ENCODE measurements at places on chromosomes 12 and 14.
A peak's percentile ranks its signal among the peaks of the same experiment; 100 is the strongest.

- DNase-seq: peak; percentile 36
These were observed 565 bp downstream of the CCDC77 start for GRCh38 chr12:402029-402389.

DNA sequence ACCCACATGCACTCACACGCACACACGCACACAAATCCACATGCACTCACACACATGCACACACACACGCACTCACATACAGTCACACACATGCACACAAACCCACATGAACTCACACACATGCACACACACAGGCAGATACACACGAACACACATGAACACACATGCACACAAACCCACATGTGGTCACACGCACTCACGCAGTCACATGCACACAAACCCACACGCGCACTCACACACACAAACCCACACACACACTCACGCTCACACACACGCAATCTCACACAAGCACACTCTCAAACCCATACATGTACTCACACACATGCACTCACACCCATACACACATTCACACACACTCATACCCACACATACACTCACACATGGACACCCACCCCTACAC is 61.5 kb downstream of the GALNT9 start:
- no peak for DNase-seq

DNA sequence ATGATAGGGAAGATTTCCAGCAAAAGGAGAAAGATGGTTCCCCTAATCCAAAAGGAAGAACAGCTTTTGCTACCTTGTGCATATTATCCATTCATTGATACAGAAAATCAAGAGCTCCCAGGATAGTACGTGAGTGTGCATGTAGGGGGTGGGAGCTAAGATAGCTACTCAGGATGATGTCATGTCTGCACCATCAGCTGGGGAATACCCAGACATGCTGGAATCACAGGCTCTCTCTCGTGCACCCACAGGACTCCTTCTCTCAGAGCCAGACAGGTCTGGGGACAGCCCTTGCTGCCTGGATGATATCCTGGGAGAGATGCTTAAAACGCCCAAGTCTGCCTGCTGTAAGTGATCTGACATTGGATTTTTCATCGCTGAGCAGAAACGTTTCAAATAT is 38.9 kb downstream of the FOXN3 start:
- no peak for DNase-seq

- no peak for DNase-seq
These were observed 97.4 kb downstream of the RFLNA start for GRCh38 chr12:124392271-124392666.

- DNase-seq: no peak
These were observed 825.9 kb downstream of the SLC16A7 start for GRCh38 chr12:60421741-60422140.

DNA sequence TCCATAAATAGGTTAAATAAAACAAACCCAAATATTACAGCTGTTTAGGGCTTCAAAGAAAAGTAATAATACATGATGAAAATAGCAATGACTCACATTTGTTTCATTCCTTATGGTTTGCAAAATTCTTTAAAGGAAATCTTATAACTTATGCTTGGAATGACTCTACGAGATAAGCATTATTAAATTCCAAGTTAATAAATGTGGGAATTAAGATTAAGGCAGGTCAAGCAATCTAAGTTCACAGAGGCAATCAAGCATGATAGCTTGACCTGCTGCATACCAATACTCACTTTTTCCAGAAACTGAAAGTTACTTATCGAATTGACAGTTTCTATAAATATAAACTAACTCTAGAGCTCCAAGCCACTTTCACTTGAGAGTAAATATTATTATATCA is 1002.9 kb upstream of the SEL1L start:
- DNase-seq: no peak

GRCh38 chr14:36192530-36192929 is 16.0 kb upstream of the PTCSC3 start:
- no peak for DNase-seq

DNA sequence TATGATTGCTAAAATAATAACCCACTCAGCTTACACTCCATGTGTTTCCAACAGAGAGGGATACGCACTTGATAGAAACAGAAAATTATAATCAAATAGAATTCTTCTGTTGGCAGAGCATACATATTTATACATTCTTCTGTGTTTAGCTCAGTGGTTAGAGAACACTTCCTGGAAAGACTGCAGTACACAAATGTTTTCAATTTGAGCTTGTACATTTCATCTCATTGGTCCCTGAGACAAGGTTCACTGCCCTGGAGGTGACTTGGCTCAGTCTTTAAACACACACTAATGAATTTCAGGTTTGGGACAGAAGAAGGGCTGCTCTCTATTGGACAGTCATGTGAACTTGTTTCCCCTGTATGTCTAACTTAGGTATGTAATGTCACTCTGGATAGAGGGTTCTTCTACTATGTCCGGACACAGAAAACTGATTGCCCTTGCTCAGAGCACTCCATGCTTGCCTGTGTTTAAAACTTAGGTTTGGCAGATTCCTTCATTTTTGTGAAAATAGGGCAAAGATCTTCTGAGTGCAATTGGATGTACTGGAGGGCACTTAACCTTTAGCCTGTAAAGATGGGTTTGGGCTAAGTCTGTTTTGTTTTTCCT is 22.9 kb downstream of the PROX2 start:
- no peak for DNase-seq

GRCh38 chr12:5592310-5592709 is 160.4 kb downstream of the NTF3 start:
- DNase-seq: no peak

GRCh38 chr12:131827961-131828534 is at the start of gene MMP17:
Gene MMP17, plus strand, starts transcription at chr12:131828393. Its CDS starts 102 bp downstream, at chr12:131828495.
- no peak for DNase-seq

DNA sequence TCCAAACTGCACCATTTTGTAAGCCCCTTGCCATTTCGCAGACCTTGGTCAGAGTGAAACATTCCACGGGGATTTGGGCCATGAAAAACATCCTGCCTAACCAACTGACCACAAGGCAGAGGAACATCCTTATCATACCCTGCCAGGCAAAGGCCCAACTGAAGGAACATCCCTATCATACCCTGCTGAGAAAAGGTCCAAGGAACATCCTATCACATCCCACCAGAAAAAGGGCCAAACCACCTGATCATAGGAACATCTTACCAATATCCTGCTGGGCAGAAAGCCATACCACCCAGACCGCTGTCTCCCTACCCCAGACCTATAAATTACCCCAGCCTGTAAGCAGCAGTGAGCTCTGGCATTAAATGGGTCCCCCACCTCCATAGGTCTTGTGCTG is 19.4 kb upstream of the LRRC9 start:
- DNase-seq: no peak

DNA sequence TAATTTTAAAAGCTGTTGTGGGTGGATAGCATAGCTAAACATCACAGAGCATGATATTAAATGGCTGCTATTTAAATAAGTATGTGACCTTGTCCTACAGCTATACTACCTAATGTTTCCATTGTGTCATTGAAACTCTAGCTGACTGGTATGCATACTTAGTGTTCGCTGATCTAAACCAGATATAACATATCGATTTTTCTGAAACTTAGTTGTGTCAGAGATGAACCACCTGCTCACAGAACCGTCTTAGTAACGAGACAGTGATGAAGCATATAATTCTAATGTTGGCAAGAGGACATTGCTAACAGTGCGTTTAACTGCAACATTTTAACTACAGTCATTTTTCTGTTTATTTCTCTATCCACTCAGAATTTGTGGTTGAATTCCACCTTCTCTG is 36.1 kb upstream of the NUAK1 start:
- DNase-seq: no peak

- DNase-seq: no peak
These were observed 100.7 kb downstream of the APAF1 start for GRCh38 chr12:98745578-98746391.

DNA sequence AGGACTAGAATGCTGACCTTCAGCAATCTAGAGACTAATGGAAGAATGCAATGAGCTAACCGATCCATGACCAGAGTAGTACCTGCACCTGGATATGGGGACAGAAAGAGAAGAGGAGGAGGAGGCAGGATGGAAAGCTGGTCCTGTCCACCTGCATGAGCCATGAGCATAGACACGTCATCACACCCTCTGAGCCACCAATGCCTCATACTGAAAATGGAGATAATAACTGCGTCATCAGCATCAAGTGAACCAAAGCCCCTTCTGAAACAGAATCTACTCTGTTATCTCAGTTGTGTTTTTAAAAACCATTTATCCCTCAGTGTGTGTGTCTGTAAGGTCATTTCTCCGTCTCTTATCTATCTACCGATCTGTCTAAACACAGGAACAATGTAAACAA is 327.0 kb downstream of the BCL11B start:
- DNase-seq: no peak

- DNase-seq: no peak
These were observed 4.4 kb upstream of the TNFAIP2 start for GRCh38 chr14:103118663-103119404.

DNA sequence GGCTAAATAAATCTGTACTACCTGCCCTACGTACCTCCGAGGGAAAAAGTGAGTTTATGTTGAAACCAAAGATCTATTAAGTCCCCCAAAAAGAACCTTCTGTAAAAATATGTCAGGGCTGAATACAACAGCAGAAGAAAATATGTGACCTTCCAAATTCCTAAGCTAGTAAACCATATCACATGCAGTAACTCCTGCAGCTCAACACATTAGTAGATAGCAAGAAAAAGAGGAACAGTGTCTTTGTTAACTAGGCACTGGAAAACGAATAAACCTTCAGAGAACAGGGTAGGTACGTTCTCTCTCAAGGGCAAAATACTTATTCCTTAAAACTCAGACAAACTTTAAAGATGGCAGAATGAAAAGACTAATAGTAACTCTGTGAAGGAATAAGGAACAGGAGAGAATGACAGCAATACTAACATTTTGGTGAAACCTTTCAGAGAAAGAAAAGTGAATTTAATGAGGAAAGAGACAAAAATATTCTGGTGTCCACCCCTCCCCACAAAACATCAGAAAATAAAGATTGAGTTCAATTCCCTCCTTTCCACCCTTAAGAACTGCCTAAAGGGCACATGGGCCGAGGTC is 18.0 kb downstream of the CBX5 start:
- no peak for DNase-seq

- no peak for DNase-seq
These were observed 30.6 kb downstream of the LRCOL1 start for GRCh38 chr12:132579744-132580143.

GRCh38 chr12:70823182-70823976 is 97.2 kb downstream of the PTPRR start:
- DNase-seq: no peak

DNA sequence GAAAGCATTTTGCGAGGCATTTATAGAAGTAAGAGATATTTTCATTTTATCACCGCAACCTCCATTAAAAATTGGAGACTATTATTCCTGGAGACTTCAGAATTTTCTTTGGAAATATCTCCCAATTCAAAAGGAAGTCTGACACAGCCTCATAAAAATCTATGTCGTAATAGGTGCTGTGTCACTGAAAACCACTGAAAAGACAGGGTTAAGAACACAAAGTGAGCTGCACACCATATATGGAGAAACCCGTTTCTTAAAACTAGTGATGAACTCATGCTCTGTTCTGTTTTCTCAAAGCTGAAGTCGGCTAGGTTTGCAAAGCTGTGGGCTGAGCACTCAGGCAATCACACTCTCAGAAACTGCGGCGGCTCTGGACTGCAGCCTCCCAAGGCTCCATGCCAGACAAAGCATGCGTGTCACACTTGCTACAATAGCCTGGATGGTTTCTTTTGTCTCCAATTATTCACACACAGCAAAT is at the start of gene GLIPR1:
TSS of gene GLIPR1 (plus strand) at position 287 of the 481 bp plus-strand sequence. CDS start at position 413, 126 bp downstream.
- DNase-seq: peak; percentile 63

- no peak for DNase-seq
These were observed 70.9 kb downstream of the TBK1 start for GRCh38 chr12:64522807-64523206.

DNA sequence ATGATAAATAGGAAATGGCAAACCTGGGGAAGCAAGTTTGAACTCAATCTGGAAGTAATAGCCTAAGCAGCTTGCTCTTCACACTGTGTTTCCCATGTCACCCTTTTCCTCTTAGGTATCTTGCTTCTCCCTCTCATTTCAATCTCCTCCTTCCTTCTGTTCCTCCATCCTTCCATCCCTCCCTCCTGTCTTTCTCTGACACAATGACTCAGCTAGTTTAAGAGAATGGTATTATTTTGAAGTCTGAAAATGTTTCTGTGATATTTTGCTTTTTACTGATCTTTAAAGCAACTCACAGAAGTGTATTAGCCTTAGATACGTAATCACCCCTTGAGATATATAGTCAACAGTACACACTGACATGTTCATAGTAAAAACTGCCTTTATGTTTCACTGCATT is 55.9 kb upstream of the FGD4 start:
- DNase-seq: no peak

GRCh38 chr12:70251661-70252060 is 8.4 kb downstream of the CNOT2 start:
- DNase-seq: no peak

DNA sequence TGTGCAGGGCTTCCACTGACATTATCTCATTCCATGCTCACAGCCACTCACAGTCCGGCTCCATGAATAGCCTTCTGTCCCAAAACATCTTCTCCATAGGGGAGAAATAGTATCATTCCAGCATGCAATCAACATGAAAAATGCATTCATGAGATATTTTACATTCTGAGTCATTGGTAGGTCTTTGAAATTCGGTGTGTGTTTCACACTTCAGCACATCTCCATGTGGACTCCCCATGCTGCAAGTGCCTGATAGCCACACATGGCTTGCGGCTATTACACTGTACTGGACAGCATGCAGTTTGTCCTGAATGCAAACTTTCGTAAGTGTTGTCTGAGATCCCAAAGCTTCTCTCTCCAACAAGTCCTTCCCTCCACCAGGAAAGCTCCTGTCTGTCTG is 449.3 kb downstream of the MED13L start:
- DNase-seq: no peak

GRCh38 chr12:104399740-104400612 is 56.8 kb upstream of the CHST11 start:
- DNase-seq: no peak

- DNase-seq: no peak
These were observed 9.7 kb downstream of the CEP170B start for GRCh38 chr14:104874571-104875411.

- DNase-seq: no peak
These were observed 8.6 kb downstream of the TMEM179 start for GRCh38 chr14:104595911-104596450.

- DNase-seq: no peak
These were observed 9.1 kb upstream of the HOXC4 start for GRCh38 chr12:54044425-54045103.

DNA sequence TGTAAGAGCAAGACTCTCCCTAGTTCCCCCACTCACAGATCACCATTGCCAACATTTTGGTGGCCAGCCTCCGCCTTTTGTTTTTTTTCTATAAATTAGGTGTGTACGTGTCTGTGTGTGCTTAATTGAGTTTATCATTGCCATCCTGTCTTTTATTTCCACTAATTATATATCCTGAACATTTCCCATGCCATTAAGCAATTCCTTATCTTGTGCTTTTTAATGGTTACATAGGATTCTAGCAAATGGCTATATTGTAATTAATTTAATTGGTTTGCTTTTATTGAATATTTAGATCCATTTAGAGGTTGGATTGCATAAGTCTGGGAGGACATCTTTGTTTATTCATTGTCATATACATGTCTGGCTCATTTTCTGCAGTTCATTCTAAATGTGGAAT is 107.3 kb upstream of the RTL1 start:
- no peak for DNase-seq

GRCh38 chr12:4506870-4507269 is 31.8 kb upstream of the RAD51AP1 start:
- DNase-seq: no peak
